ENCODE measurements at places on chromosomes 7 and 10.

DNA sequence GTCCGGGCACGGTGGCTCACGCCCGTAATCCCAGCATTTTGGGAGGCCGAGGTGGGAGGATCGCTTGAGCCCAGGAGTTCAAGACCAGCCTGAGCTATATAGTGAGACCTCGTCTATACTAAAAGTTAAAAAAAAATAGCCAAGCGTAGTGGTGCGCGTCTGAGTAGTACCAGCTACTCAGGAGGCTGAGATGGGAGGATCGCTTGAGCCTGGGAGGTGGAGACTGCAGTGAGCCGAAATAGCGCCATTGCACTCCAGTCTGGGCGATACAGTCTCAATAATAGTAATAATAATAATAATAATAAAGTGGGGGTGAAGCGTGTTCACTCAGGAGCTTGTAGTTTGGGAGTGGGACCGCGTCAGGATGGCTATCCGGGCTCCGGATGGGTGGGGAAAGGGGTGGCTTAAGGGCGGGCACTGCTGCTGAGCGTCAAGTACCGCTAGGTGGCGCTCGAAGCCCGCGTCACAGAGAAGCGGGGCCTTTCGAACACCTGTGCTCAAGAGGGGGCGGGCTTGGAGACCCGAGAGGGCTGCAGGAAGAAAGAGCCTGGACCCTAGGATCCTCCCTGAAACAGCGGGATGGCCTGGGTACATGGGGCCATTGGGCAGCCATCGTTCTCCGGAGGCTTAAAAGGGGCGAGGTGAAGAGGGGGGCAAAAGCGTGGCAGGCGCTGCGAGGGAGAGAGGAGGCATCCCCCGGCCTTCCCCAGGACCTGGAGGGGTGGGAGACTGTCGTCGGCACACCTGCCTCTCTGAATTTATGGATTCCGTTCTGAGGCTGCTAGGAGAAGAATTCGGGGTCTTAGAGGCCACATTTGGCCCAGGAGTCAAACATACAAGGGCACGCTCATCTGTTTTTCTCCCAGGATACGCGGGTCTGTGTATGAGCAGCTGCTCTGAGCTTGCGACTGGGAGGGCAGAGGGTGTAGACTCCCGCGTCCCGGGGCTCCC lies 14.5 kb downstream of the LBX1 start:
- no peak for DNase-seq

DNA sequence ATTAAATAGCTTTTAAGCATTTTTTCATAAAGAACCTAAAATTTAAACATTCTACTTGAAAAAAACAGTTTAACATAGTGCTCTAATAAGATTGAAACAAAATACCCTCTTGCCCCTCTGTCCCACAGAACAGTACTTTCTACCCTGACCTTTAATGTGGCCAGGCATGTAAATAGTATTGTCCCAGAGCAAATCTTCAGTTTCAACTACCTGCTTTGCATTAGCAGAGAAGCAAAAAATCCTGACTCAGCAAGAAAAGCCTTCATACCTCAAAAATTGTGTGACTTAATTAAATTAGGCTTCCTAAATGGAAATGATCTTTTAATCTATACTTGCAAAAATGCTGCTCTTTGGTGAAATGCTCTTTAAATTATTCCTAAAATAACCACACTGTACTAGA lies 237.4 kb upstream of the AOAH start:
- no peak for DNase-seq

DNA sequence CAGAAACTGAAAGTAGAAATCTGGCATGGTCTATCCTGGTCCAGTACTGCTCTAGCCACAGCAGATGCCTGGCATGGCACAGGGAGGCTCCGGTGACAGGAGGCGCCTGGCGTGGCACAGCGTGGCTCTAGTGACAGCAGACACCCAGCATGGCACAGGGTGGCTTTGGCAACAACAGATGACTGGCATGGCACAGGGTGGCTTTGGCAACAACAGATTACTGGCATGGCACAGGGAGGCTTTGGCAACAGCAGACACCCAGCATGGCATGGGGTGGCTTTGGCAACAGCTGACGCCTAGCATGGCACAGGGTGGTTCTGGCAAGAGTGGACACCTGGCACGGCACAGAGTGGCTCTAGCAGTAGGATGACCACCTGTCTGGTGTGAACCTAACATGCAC lies 480.5 kb upstream of the FOXK1 start:
- no peak for DNase-seq

GRCh38 chr7:117895276-117895675 lies 22.0 kb upstream of the CTTNBP2 start:
- DNase-seq, result no peak

DNA sequence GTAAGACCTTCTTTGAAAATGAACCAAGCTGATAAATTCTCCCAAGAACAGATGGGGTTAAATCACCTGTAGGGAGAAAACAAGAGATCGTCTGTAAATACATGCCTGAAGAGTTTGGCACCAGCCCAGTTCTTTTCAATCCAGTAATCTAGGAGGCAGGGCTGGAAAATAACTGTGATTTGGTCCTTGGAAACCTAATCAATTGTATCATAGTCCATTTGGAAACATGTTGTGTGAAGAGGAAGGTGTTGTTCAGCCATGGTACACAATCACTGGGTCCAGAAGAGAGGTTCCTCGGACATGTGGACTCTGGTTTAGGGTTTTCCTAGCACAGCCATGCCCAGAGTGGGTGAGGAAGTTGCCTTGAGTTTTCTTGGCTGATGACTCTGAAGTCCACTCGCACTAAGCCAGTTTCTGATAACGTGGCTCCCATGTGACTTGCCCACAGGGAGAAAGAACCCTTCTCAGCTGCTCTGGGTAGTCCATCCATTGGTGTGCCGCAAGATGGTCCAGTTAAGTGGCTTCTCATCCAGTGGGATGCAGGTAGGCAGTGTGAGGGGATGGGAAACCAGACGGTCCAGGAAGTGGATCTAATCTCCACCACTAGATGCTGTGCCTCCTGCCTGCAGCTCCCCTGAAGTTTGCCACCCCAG lies 5.1 kb downstream of the BLNK start:
- no peak for DNase-seq

DNA sequence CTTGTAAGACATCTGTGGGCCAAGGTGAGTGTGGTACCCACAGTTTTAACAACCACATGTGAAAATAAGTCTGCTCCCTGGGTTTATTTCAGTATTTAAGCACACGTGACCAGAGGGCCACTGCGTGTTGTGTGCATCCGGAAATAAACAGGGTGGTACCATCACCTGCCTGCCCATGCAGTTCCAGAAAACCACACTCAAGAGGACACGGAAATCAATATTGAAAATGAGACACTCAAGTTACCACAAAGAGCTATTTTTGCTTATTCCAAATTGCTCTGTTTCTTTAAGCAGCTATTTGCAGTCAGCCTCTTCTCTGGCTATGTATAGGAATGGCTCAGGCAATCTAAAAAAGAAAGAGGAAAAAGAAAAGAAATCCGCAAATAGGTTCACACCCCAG lies 71.8 kb upstream of the LOXL4 start:
- DNase-seq, result no peak

GRCh38 chr7:130286881-130287280 lies 6.1 kb upstream of the CPA4 start:
- DNase-seq, result no peak

DNA sequence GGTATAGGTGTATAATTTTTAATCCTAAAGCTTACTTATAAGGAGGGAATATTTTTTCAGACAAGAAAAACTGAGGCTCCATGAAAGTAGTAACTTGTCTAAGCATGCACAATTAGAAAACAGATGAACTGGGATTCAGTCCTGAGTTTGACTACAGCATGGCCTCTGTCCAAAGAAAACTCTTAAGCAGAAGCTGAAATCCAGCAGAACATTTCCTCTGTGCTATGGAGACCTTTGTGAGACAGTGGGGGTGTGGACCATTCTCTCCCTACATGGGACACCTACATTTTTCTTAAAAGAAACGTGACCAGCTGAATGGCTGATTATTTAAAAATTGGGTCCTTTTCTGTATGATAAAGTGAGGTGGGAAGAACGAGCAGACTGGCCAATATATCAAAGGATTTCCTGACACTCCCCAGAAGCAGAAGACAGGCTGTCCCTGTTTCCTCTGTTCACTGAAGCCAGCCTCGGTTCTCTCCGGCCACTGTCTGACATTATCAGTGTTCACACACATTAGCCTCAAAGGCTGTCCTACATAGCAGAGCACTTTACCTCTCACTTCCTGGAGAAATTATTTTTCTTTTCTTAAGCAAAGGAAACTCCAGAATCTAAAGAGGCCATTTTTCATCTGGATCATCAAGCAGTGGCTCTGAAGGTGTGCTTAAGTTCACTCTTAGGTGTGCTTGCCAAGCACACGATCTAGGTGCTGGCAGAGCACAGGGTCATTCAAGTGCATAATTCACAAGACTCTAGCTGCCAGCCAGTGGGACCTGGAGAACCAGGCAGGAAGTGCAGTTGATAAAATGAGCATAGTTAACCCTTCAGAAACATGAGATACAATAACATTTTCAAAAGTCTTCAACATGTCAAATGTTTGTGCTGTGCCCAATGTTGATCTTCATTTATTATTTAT lies 40.4 kb upstream of the KIAA1217 start:
- no peak for DNase-seq

DNA sequence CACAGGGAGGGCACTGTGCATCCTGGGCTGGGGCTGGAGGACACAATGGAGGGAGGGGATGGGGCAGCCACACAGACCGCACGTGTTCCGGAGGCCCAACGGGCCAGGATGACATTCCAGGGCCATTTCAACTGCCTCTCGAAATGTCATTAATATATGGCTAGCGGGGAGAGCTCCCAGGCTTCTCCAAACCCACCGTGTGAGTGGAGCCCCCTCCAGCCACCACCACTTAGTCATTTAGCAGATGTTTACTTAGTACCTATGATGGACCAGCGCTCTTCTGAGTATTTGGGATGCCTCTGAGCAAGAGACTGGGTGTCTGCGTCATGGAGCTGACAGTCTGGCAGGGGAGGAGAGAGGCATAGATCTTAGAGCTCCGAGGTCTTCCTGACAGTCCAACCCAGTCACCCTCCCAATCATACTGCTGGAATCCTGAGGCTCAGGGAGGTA lies 107.3 kb downstream of the ZMIZ1 start:
- no peak for DNase-seq

DNA sequence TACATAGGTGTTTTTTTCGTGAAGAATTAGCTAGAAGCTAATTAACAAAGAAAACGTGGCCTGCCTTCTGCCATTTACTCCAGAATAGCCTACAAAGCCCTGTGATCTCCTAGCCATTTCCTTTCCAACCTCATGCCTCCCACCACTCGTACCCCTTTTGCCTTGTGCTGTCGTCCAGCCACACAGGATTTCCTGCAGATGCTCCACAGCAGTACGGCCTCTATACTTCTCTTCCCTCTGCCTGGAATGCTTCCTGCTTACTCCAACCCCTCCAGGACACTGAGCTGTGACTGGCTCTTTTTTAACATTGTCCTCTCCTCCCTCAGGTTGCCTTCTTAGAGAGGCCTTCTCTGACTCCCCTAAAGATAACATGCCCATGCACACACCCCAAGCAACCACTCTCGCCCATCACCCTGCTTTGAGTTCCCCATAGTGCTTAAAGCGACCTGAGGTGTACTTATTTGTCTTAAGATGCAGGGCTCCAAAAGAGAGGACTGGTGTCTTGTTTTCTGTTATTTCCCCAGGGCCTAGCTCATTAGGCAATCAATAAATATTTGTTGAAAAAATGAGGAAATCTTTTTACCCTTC lies 32.7 kb downstream of the STK17A start:
- no peak for DNase-seq

DNA sequence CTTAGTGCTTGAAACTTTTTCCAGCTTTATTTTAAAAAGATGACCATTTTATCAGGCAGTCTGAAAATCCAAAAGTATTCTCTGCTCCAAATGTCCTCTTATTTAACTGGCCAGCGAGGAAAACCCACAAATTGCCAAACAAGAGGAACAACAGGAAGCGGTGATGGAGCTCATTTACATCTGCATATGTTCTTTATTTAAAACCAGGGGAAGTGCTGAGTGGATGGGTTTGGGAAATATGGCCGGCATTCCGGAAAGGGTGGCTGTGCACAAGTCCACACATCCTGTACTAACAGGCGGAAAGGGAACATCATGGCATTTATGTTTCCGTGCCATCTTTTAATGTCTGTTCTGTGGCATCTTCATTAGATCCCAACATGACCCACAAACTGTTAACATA lies 974.5 kb downstream of the LRMDA start:
- DNase-seq, result no peak

- no peak for DNase-seq
These were observed 24.0 kb downstream of the COL26A1 start for GRCh38 chr7:101386558-101387231.

DNA sequence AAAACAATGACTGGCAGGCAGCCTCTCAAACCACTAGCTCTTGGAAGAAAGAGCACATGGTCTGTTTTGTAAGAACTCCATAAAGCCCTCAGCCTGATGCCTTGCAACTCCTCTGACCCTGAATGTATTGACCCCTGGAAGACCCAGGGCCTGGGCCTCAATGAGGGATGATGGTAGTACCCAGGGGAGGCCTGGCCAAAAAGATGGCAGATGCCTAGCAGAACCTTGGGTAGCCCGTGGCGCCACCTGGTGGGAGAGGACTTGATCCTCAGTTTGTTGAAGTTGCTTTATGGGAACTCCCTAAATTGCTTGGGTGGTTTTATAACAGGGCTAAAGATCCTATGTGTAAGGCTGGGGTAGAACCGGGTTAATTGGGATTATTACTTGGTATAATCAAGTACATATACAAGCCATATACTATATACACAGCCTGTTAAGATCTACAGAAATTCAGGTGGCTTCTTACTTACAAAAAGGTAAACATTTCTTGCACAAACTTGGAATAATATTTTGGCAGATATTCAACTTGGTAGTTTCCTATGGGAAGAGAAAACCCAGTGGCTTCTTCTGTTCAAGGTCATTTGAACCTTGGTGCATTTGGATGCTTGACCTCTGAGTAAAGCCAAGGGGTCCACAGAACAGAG lies 95.8 kb upstream of the CACUL1 start:
- no peak for DNase-seq

GRCh38 chr7:28346676-28347363 lies 65.5 kb upstream of the CREB5 start:
- DNase-seq, result no peak

DNA sequence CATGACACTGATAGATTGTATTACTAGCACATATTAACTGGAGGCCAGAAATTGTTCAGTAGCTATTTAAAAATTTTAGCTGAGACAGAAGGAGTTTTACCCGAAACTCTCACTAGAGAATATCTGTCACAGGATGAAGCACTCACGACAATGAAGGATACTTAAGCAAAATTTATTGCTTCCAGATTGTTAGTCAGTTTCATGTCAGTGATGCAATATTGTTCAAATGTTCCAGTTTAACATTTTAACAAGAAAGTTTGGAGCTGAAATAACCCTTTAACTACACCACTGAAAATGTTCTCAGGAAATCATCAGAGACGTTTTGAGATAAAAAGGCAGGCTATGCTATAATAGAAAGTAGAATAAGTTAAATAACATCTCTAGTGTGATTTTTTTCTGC lies 15.0 kb upstream of the CADPS2 start:
- no peak for DNase-seq

GRCh38 chr10:22321924-22322640 lies 1.2 kb downstream of the BMI1 start:
- no peak for DNase-seq

- DNase-seq, result no peak
These were observed 117.2 kb upstream of the KLF6 start for GRCh38 chr10:3902054-3902808.

All from non-pigmented ciliary epithelial cell (primary cell).